ENCODE measurements at places on chromosomes 7 and 10. TPM values are rescaled to one million over a fixed set of nuclear protein-coding genes. Genes with fewer than 3 reads are reported as not detected.

GRCh38 chr7:157357129-157358040 lies 20.6 kb downstream of the DNAJB6 start:
- H3K4me3 ChIP-seq = no peak overlapping the region
- no peak for DNase-seq
- no peak overlapping the region for H3K27ac ChIP-seq
- H3K27me3 ChIP-seq = no peaks in the 10 kb centered on the region

- no peak for DNase-seq
- peak overlapping the region; percentile 52 for H3K27ac ChIP-seq
- H3K36me3 ChIP-seq = peaks cover 19% of the 10 kb centered on the region
- H3K4me1 ChIP-seq = peaks cover 69% of the 10 kb centered on the region
- H3K4me3 ChIP-seq = no peak overlapping the region
Measured at GRCh38 chr7:42224391-42225003, 12.5 kb downstream of the GLI3 start.

DNA sequence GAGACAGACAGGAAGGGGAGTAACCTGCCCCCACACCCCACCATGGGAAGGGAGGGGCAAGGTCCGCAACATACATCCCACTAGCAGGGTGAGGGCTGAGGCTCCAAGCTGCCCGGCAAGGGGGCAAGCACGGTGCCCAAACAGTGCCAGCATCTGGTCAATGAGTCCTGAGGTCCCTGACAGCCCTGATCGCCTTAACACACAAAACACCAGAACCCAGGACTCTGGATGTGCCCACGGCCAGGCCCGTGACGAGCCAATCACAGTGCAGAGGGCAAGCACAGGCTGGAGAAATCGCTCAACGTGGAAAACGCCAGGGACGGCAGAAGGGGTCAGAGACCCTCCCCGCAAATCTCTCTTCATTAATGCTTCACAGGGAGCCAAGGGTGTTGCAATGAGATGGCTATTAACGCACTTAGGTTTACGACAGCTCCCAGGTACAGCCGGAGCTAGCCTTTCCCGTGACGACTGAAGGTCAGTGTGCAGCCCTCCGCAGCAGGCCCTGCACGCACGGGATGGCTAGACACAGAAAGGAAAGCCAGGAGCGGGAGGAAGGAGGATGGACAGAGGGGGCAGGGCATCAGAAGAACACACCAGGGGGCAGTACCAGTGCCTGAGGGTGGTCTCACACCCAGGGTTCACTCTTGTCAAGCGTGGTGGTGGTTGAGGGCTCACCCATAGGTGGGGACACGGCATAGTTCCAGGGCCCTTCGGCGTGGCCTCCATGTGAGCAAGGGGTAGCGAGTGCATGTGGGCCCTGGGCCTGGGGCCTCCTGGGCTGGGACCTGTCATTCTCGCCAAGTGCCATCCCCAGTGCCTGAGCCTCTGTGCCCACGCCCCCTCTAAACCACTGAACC lies 220.5 kb downstream of the MAD1L1 start:
- no peak overlapping the region for H3K4me3 ChIP-seq
- H3K36me3 ChIP-seq = no peaks in the 10 kb centered on the region
- no peaks in the 10 kb centered on the region for H3K27me3 ChIP-seq
- no peak overlapping the region for H3K27ac ChIP-seq
- no peaks in the 10 kb centered on the region for H3K4me1 ChIP-seq
- peak; percentile 48 for DNase-seq

- no peaks in the 10 kb centered on the region for H3K36me3 ChIP-seq
- H3K27me3 ChIP-seq = no peaks in the 10 kb centered on the region
- no peak for DNase-seq
- no peak overlapping the region for H3K4me3 ChIP-seq
- H3K4me1 ChIP-seq = peaks cover 11% of the 10 kb centered on the region
Measured at GRCh38 chr10:14550471-14550981, 219.8 kb upstream of the FRMD4A start.

DNA sequence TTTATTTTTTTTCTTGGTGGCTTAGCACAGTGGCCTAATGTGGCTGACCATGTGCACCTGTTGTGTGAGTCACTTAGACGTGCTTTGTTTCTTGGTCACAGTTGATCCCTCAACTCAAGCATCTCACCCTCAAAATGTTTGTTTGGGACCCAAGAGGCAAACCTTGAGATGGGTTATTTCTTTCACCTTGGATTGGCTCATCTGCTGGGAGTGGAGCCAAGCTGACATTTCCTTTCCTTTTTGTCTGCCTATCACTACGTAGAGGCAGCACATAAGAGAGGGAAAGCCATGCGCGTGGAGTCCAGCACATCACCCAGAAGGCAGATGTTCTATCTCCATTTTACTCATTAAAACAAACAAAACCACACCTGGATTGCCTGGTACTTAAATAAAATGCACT lies 6.4 kb upstream of the PRKCQ start:
- H3K4me1 ChIP-seq = no peaks in the 10 kb centered on the region
- H3K27me3 ChIP-seq = no peaks in the 10 kb centered on the region
- H3K27ac ChIP-seq = no peak overlapping the region
- H3K4me3 ChIP-seq = no peak overlapping the region
- no peak for DNase-seq
- no peaks in the 10 kb centered on the region for H3K36me3 ChIP-seq

DNA sequence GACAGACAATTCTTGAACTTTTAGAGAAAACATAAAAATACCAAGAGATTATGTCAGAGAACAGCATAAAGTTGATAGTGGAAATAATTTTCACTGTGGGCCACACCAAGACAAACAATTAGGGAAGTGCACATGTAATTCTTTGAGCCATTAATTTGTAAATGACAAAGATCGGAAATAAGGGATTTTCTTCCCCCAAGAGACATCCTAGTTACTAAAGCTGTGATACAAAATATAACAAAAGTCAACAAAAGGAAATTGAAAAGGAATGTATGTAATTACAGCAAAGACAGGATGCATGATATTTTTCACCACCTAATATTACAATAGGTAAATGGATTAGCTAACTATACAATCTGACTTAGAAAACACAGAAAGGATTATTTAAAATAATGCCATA lies 12.4 kb upstream of the LRRC72 start:
- H3K27ac ChIP-seq = no peak overlapping the region
- no peaks in the 10 kb centered on the region for H3K4me1 ChIP-seq
- DNase-seq = no peak
- no peak overlapping the region for H3K4me3 ChIP-seq

- no peaks in the 10 kb centered on the region for H3K27me3 ChIP-seq
- no peaks in the 10 kb centered on the region for H3K36me3 ChIP-seq
- no peak for DNase-seq
- H3K27ac ChIP-seq = no peak overlapping the region
Measured at GRCh38 chr10:4397337-4397736, 428.7 kb upstream of the AKR1E2 start.

DNA sequence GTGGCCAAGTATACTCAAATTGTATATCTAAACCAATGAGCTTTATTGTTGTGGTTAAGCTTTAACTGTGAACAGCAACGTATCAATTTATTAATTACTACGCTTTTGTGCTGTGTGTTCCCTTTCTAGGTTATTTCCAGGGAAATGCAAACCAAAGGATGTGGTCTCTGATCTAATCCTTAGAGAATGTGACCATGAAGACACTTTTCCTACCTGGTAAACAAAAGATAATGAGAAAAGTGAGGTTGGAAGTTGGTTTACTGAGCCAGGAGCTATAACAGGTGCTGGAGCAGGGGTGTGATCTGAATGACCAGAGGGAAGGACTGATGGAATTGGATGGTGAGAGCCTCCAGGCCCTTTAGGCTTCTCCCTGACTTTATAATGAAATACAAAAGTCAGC lies 25.4 kb upstream of the CALU start:
- H3K27me3 ChIP-seq = no peaks in the 10 kb centered on the region
- H3K4me1 ChIP-seq = no peaks in the 10 kb centered on the region
- no peak overlapping the region for H3K4me3 ChIP-seq
- H3K27ac ChIP-seq = no peak overlapping the region
- no peak for DNase-seq
- no peaks in the 10 kb centered on the region for H3K36me3 ChIP-seq

DNA sequence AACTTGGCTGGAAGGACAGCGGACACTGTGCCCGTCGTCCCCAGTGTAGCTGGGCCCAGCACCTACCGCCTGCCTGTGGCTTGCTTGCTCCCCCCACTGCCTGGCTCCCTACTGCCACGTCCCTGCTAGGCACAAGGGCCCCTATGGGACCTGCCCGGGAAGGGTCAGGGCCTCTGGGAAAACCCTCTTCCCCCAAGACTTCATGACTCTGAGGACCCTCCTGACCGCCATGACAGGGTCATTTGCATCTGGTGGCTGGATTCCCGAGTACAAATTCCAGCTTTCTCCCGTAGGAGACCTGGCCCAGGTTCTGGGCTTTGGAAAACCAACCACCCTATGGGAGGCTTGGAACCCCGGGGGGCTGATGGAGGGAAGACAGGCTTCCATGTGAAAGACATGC lies 1.4 kb upstream of the MMD2 start:
- peaks cover 11% of the 10 kb centered on the region for H3K4me1 ChIP-seq
- H3K27ac ChIP-seq = no peak overlapping the region
- no peak for DNase-seq
- no peak overlapping the region for H3K4me3 ChIP-seq

- H3K27ac ChIP-seq = no peak overlapping the region
- no peaks in the 10 kb centered on the region for H3K36me3 ChIP-seq
- no peaks in the 10 kb centered on the region for H3K27me3 ChIP-seq
- no peak overlapping the region for H3K4me3 ChIP-seq
- DNase-seq = no peak
- H3K4me1 ChIP-seq = no peaks in the 10 kb centered on the region
Measured at GRCh38 chr10:29023678-29024077, 265.2 kb upstream of the LYZL1 start.

GRCh38 chr10:23630885-23631284 lies 192.0 kb downstream of the OTUD1 start:
- H3K4me1 ChIP-seq = no peaks in the 10 kb centered on the region
- DNase-seq = no peak

The HECW1 gene
- total RNA-seq = 1.1 TPM

The ANKRD30A gene
- total RNA-seq = not detected

The PRLHR gene
- total RNA-seq = not detected

The HILPDA gene
- 10.9 TPM for total RNA-seq

All from sigmoid colon (tissue), 7 donors.